Activated naive CD4-positive, alpha-beta T cell treated with anti-CD3 and anti-CD28 coated beads, Interleukin-2, amount 50 U/mL, for 16 hours (primary cell): ENCODE measurements at places on chromosomes 4 and X.

- no peak for DNase-seq
Measured at GRCh38 chrX:47746446-47746845, 87.5 kb upstream of the UXT start.

GRCh38 chrX:44261286-44261685 is 82.2 kb downstream of the EFHC2 start:
- no peak for DNase-seq

- DNase-seq, result no peak
Measured at GRCh38 chr4:8162625-8163024, 4.0 kb upstream of the ABLIM2 start.

DNA sequence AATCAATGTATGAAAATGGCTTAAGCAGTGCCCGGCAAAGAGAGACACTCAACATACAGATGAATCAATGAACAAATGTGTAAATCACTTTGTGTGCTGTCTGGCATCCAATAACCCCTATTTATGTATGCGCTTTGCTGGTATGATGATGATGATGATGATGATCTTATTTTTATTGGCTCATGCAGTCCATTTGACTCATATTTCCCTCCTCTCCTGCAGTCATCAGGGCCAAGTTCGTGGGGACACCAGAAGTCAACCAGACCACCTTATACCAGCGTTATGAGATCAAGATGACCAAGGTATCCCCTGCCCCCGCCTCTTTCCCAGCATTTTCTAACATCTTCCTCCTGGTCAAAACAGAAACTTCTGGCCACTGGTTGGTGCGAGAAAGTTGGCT is 2.5 kb downstream of the TIMP1 start:
- no peak for DNase-seq

DNA sequence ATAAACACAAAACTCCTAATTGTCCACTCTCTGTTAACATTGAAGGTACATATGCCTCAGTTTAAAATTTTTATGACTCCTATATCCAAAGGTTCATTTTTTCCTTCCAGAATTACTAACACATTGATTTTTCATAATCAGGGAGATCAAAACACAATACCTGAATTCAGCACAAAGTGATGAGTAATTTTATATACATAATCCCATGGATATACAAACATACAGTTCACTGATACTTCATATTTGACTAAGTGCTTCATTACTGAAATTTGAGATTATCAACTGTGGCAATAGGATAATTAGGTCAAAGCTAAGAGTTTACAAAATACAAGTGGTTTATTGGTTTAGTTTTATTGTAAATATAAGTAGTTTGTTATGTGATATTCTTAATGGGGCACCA is 176.2 kb upstream of the PRPS2 start:
- DNase-seq, result no peak

DNA sequence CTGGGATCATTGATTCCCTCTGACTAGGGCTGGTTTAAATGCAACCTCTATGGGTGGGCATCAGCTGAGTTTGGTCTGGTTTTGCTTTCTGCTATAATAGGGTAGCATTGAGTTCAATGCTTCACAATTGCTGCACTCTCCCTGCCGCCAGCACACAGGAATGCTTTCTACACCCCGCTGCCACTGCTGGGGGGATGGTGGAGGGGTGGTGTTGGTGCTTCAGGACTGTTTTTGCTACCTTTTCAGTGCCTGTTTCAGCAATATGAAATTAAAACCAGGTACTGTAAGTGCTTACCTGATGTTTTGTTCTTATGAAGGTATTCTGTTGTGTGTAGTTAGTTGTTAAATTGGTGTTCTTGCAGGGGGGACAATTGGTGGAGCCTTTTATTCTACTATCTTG is 67.7 kb downstream of the GNL3L start:
- DNase-seq, result no peak

DNA sequence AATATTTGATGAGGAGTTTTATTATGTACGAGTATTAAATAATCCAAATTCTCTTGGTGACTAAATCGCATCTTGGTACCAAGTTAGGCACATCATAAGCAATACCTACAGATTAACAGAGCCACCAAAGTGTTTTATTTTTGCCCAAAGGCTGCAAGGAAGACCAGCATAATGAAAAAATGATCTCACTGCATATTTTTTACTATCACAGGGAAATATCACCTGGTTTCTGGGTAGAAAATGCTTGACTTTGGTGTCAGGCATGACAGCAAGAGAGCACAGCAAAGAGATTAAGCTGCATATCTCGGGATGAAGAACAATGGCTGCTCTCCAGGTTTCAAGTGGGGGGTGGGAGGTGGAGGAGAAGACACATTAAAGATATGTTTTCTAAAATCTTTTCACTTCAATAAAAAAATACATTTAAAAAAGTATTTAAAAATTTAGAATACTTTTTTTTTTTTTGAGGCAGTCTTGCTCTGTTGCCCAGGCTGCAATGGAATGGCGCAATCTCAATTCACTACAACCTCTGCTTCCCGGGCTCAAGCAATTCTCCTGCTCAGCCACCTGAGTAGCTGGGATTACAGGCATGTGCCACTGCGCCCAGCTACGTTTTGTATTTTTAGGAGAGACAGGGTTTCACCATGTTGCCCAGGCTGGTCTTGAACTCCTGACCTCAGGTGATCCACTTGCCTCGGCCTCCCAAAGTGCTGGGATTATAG is 86.1 kb downstream of the FRYL start:
- DNase-seq, result no peak

DNA sequence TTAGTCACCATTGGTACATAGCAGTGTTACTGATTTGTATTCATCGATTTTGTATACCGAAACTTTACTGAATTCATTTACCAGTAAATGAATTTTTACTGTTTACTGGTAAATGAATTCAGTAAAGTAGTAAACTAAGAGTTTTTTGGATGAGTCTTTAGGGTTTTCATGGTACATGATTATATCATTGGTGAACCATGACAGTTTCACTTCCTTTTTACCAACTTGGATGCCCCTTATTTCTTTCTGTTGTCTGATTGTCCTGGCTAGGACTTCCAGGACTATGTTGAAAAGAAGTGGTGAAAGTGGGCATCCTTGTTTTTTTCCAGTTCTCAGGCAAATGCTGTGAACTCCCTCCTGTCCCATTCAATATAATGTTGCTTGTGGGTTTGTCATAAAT is 494.9 kb downstream of the GALNTL6 start:
- no peak for DNase-seq

DNA sequence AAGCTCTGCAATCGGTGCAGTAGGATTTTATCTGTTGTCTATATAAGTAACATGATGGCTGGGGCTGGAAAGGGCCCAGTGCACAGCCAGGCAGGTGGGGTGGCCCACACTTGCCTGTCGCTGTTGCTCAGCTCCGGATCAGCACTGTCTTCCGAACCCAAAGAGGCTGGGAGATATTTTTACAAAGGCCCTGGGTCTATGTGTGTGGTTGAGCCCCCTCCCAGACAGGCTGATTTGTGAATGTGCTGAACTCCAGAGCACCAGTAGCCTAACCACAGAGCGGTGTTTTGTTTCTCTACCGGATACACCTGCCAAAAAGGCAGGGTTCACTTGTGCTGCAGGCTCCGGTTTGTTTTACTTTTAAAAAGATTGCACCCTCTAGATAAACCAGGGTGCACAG is 33.5 kb upstream of the CHRNA9 start:
- peak; percentile 38 for DNase-seq
